Activated CD4-positive, alpha-beta T cell treated with anti-CD3 and anti-CD28 coated beads, Interleukin-2, amount 10 ng/mL, durations not matched to agents 7 days and 5 days (primary cell): ENCODE measurements at places on chromosomes 4 and X. TPM values are rescaled to one million over a fixed set of nuclear protein-coding genes. Genes with fewer than 3 reads are reported as not detected.

GRCh38 chr4:84719115-84719514, 136.2 kb downstream of the CDS1 start:
- no peak for DNase-seq

- no peak for DNase-seq
These were observed 64.8 kb downstream of the HPGD start for GRCh38 chr4:174457468-174457867.

DNA sequence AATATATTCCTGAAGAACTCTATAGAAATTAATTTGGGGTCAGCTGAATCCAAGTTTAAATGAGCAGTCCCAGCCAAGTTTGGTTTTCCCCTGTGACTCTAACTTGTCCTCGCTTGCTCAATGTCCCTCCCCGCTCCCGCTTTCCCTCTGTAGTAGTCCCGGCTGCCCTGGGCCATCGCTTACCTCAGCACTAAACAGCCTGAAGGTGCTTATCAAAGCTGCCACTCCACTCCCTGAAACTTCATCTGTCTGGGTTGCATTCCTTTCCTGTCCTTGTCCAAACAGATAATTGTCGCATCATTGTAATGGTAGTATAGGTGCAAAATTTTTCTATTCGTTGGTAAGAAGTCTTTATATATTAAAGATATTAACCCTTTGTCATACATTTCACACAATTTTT, 12.8 kb downstream of the SLC25A43 start:
- DNase-seq, result no peak

GRCh38 chrX:123740006-123740405, 7.2 kb upstream of the THOC2 start:
- no peak for DNase-seq

The NAT8L gene
- total RNA-seq, result 0.07 TPM
